ENCODE measurements at places on chromosomes 3 and 15.
A peak's percentile ranks its signal among the peaks of the same experiment; 100 is the strongest.

DNA sequence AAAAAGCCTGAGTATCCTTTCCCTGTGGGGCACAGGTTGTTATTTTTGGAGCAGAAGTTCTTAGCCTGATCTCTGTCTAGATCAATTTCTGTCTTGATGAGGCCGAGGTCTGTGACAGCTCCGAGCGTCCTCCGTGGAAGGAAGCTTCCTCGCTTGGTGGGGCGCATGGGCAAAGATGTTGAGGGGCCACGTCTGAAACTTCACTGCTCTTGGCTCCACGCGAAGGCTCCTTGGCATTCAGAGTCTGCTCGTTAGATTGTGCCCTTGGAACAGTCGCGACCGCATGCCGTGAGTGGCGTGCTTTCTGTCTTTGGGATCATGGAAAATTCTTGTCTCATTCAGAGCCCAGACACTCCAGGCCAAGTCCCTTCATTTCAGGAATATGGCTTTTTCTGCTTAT, 13.7 kb downstream of the GRK7 start:
- no peak for DNase-seq

- DNase-seq, result no peak
These were observed 200.6 kb downstream of the GHSR start for GRCh38 chr3:172247525-172248274.

GRCh38 chr3:113499081-113499480, 15.9 kb downstream of the SPICE1 start:
- no peak for DNase-seq

DNA sequence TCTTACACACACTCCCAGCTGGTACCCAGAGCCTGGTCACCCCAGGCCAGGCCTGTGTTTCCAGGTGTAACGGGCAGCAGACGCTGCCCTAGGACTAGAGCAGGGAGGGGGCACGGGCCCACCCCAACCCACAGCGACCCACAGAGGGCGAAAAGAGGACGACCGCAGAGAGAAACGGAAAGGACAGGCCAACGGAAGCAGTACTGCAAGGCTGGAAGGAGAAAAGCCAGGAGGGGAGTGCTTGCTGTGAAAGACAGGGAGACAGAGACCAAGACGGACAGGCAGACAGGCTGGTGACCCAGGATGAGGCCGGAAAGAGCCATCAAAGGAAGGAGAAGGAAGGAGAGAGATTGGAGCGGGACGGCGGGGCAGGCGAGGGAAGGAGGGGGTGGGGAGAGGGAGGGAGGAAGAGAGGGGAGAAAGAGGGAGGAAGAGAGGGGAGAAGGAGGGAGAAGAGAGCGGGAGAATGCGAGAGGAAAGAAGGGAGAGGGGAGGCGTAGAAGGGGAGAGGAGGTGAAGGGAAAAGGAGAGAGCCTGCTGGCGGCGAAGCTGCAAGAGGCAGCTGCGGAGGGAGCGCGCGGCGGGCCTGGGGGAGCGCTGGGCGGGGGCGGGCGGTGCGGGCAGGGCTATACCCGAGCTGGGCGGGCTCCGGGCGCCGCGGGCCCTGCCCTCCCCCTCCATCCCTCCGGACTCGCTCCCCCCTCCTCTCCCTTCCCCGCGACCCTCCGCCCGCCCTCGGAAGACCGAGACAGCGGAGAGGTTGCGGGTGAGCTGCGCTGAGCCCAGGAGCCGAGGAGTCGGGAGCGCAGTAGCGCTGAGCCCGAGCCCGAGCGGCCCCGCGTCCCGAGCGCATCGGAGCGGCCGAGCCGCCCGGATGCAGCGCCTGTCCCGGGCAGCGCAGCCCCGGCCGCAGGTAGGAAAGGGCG, at the start of gene SLC6A1:
Gene SLC6A1 (plus strand): TSS at position 732 of the 926 bp plus-strand sequence. CDS start 24,464 bp downstream, outside the sequence.
- DNase-seq, result peak; percentile 84

GRCh38 chr3:100400419-100400779, 490 bp downstream of the TOMM70 start:
- peak; percentile 9 for DNase-seq
